ENCODE measurements at places on chromosomes 1 and 21. TPM values are rescaled to one million over a fixed set of nuclear protein-coding genes. Genes with fewer than 3 reads are reported as not detected.

Gene HMCN1
- total RNA-seq = 0.06 TPM

Gene DNALI1
- not detected for total RNA-seq

- no peak overlapping the region for H3K4me3 ChIP-seq
- no peaks in the 10 kb centered on the region for H3K27me3 ChIP-seq
- no peaks in the 10 kb centered on the region for H3K36me3 ChIP-seq
- no peaks in the 10 kb centered on the region for H3K4me1 ChIP-seq
- ATAC-seq = no peak
These were observed 149.5 kb downstream of the ZBTB18 start for GRCh38 chr1:244200596-244200995.

DNA sequence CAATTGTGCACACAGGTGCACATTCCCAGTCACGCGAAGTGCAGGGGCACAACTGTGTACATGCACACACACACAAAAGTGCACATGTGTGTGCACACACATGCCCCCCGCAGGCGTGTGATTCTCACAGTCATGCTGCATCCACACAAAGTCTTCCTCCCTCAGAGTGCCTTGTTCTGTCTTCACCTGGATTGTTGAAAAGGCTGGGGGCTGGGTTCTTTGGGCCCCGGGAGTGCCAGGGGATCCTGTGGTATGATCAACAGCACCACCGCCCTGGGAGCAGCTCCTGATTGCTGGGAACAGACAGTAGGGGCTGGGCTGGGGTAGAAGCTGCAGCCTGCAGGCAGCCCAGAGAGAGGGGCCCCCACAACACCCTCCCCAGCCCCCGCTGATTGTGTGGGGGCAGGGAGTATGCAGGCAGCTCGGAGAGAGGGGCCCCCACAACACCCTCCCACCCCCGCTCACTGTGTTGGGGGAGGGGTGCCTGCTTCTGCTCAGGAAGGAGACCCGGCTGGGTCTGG is 3.4 kb downstream of the COL18A1 start:
- no peak overlapping the region for H3K4me3 ChIP-seq
- H3K36me3 ChIP-seq = peaks cover 10% of the 10 kb centered on the region

DNA sequence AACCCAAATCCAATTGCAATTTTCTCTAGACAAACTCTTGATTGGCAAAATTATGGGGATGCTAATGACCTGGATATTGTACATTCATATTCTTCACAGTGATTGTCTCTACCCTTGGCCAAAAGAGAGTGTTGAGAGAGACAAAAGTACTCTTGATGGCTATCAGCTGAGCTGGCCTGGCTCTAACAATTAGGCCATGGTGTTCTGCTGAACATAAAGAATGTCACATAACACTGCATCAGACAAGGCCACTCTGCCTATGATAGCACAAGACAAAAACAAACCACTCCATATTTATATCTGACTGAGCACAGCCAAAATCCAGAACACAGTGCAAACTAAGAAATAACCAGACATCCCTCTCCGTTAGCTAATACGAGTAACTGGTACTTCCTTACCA is 101.7 kb downstream of the ADAMTS1 start:
- H3K4me3 ChIP-seq = no peak overlapping the region
- H3K27me3 ChIP-seq = peaks cover 16% of the 10 kb centered on the region
- H3K4me1 ChIP-seq = no peaks in the 10 kb centered on the region
- no peaks in the 10 kb centered on the region for H3K36me3 ChIP-seq
- no peak for ATAC-seq
- no peak overlapping the region for H3K27ac ChIP-seq

- no peaks in the 10 kb centered on the region for H3K36me3 ChIP-seq
- no peak overlapping the region for H3K4me3 ChIP-seq
- peaks cover 16% of the 10 kb centered on the region for H3K27me3 ChIP-seq
- ATAC-seq = no peak
These were observed 356.4 kb upstream of the PLXNA2 start for GRCh38 chr1:208600456-208601190.

Measured in activated T-helper 17 cell treated with anti-CD3 and anti-CD28 coated beads, Interleukin-2, amount 50 U/mL, for 72 hours (primary cell).